ENCODE measurements at places on chromosomes 2 and 18.

DNA sequence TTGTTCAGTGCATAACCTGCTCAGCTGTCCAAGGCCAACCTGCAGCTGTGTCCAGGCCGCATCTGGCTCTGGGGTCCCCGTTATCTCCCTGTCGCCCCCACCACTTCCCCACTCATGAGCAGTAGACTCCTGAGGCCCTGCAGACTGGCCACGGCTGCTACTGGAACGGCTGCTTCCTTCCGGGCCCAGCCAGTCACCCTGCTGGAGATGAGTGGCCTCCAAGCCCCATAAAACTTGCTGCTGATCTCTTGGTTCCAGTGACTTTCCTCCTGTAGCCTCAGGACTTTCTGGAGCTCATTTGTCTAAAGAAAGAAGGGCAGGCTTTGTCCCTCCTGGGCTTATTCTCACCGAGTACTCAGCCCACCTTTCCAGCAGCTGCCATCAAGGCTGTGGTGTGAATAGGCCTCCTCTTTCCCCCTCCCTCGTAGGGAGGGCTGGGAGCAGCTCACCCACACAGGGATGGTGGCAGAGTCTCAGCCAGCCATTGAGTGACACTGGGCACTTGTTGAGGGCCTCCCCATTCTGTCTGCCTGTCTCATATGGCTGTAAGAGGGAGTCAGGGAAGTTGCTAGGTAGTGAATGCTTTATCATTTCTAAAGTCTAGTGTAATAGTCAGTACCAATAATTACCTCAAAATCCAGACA, 257.3 kb downstream of the MYCN start:
- no peak for DNase-seq

DNA sequence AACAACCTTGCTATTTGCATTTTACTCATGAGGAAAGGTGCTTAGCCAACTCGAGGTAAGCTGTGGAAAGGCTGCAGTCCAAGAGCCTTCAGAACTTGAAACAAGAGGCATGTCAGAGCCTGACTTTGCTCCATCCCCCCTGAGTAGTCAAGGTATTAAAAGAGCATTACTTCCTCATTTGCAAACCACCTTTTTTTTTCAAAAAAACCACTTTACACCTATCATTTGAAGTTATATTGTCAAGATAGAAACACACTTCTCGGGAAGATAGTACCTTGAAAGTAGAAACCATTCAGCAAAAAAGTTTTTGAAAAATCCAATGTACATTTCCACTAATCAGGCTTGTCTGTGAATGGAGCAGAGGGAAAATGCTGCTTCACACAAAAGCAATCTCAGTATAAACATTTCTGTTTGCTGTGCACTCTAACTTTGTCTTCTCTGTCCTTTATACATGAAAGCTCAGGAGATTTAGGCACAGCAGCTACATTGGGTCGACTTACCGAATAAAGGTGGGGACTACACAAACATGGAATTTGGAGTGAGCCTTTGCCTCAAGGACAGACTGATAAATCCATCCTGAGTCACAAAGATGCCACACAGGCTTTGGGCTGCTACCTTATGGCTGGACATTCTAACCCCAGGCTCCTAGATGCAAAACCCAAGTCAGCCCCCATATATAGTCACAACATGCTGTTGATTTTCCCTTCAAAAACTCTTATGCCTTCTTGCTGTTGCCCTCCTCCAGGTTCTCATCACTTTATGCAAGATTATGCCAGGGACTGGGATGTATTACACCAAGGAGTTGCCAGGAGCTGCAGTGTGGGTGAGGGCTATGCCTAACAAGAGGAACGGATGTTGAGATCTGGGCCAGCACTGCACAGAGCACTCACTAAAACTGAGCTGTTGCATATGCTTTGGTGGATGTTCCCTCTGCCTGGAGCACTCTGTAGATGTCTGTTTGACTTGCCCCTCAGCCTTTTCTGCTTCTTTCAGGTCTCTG, 41.4 kb upstream of the EML4 start:
- DNase-seq: peak; percentile 64

- DNase-seq: no peak
These were observed 174.0 kb upstream of the SLC14A2 start for GRCh38 chr18:45441110-45441847.

- no peak for DNase-seq
These were observed 110.9 kb downstream of the LRRC30 start for GRCh38 chr18:7341581-7342337.

GRCh38 chr2:241656190-241656741, 18.8 kb downstream of the ATG4B start:
- no peak for DNase-seq

GRCh38 chr2:43714164-43714563, 37.9 kb upstream of the C1GALT1C1L start:
- DNase-seq: no peak

DNA sequence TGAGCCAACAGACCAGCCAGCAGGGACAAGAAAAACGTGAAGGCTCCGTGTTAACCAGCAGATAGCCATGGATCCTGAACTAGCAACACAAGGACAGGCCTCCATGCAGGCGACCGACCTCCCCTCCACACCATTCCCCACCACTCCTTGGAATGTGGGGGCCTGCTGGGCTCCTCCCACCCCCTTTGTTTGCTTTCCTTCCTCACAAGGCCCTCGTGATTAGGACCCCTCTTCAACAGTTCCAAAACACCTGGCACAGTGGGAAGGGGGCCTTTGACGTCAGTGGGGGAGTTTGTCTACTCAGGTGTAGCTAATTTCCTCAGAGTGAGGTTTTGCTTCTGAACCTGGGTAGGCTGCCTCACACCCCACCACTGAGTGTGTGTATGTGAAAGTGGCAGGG, 37.8 kb downstream of the SLC14A2 start:
- DNase-seq: no peak

DNA sequence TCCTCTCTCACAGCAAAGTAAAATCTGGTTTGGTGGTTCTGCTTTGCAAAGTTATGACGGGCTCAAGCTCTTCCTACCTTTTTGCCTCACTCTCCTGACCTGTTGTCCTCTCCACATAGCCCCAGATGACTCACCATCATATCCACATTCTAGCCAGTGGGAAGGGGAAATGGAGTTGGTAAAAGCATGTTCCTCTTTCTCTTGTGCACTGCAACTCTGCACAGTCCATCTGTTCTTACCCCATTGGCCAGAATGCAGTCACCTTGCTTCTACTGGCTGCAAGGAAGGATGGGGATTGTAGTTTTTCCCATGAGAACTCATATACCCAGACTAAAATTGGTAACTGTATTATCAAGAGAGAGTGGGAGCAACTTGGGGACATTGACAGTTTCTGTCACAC, 50.4 kb upstream of the SMIM21 start:
- DNase-seq: no peak

GRCh38 chr2:135874777-135875365, 1.4 kb downstream of the MCM6 start:
- no peak for DNase-seq

GRCh38 chr2:65798641-65799040, 366.2 kb upstream of the SPRED2 start:
- DNase-seq: no peak

DNA sequence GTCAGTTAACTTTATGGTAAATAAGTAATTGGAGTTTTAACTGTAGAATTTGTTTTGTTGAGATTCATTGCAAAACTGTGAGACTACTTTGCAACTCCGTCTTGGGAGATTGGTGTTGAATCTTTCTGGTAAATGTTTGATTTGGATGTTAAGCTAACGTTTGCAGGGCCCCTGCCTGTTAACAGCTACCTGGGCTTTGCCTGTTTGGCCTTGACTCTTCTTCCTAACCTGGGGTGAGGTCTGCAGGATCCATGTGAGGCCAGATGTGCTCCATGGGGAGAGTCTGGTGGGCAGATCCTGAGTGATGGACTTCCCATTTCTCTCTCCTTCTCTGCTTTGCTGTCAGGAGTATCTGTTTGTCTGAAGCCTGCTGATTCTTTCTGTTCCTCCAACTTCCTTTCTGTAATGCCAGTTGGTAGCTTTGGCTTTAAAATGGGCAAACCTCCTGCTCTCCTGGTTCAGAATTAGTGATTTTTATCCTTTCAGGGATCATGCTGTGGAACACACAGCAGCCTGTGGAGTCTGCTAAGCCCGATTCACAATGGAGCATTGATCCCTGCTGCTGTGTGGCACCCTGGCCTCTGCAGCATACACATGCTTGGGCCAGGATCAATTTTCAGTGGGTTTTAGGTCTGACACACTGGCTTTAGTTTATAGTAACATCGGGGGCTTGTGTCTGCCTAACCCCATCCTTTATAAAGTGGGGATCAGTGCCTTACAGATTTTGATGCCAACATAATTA, 36.3 kb downstream of the PTPRM start:
- DNase-seq: no peak

DNA sequence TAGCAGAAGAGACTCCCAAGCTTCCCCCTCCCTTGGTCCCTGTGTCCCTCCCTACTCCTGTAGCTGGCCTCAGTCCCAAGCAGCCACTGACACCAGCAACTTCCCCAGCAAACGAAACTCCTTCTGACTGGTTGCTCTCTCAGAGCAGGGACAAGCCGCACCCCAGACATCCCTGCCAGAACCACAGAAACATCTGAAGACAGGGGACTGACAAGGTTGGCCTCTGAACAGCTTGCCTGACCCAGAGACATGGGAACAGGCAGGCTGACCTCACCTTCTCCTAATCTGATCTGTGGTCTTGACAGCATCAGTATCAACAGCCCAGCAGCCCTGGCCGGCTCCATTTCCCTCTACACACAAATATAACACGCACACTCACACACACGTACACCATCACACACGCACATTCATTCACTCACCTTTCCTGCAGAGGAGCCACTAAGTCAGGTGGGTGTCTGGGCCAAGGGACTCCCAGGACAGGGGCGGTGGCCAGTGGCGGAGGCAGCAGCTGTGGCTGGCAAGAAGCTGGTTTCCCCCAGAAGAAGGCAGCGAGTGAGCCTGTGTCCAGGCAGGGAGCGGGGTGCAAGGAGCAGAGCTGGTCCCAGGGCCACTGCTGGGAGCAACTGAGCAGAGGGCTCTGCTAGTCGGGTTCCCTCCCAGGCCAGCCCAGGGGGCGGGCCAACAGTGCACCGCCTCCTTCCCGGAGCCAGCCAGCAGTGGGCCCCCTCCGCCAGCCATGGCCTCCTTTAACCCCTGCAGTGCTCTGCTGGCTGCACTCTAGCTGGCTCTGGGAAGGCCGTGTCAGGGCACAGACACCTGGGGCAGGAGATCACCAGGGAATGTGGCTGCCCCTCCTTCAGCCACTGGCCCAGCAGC, 59.1 kb downstream of the TNS1 start:
- DNase-seq: no peak

DNA sequence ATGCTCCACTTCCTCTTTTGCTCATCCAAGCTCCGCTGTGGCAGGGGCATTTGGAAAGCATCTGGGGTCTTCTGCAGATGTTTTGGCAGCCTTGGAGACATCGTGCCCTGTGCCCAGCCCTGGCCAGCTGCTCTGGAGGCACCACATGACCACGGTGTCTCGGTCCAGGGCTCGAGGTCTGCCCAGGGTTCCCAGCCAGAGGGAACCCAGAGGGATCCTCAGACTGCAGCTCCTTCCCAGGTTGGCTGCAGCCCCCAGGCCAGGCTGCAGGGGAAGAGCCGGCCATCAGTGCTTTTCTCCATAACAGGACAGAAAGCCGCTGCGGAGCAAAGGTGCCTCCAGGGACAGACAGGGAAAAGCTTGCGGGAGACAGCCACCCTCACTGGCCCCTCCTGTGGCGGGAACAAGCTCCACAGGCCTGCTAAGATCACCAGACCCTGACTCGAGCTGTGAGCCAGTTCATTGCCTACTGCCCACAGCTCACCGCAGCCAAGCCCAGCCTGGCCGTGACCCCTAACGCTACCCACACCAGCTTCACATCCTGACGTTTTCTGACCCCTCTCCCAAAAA, 74.7 kb downstream of the SMAD7 start:
- DNase-seq: no peak

GRCh38 chr18:4352746-4353551, 102.2 kb downstream of the DLGAP1 start:
- no peak for DNase-seq

DNA sequence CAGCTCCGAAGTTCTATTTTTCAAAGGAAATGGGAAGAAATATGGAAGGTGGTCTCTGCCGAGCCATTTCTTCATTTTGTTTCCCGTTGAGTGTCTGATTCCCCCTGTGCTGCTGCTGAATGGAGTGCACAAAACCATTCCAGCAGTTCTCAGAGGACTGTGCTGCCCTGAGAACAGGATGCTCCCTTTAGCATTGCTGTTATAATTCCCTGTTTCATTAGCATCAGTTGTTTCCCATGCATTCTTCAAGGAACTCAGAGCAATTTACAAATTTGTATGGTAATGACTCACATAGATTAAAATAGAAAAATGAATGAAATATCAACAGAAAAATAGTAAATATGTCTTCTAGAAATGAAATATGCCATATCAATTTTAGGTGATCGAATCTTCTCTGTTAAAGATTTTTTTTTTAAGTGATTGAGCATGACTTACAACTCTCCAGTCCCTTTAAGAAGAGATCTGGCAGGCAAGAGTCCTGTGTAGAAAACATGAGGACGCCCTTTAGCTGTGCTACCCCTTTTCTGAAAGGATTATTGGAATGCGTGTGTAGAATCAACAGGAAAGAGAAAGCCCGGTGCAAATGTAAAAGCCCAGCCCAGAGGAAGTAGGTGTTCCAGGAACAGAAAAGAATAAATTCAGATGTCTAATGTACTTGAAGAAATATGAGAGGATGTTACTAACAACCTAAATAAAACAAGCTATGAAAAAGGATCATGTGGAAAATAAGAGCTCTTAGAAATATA, 118.5 kb downstream of the ATP9B start:
- no peak for DNase-seq

DNA sequence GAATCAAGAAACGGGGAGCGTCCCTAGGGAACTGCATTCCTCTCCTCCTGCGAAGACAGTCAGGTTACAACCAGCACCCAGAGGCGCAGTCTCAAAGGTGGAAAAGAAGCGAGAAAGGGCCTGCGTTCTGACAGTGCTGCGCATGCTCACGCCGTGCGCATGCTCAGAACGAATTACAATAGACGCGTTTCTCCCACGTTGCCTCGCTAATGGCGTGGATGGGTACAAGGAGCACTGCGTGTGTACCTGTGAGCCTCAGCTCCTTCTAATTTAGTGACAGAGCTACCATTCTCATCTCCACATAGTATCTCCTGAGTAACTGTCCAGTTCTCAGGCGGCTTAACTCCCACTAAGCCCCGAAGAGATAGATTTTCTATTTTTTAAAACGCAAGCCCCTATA, 448.8 kb downstream of the TXNL1 start:
- no peak for DNase-seq

GRCh38 chr2:149525323-149525722, 62.3 kb downstream of the MMADHC start:
- DNase-seq: no peak

- no peak for DNase-seq
These were observed 52.7 kb upstream of the MAPK4 start for GRCh38 chr18:50507120-50507590.

DNA sequence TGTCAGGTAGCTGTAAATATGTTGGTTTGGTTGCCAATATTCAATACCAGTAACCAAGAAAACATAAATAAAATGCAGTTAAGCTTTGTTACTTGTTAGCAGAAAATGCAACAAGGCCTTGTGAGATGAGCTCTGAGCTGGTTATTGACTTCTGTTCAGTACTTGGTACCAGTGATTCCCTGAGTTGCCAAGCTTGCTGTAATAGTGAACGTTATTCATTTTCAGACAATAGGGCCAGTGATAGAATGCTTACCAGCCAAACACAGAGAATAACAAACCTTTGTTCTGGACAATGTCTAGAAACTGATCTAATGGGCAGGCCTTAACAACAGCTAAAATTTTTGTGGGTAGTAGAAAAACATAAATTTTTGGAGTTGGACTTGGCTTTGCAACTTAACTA, 29.5 kb downstream of the RASGRP3 start:
- DNase-seq: no peak

GRCh38 chr18:77049938-77050337, 82.6 kb downstream of the MBP start:
- no peak for DNase-seq

GRCh38 chr2:203395858-203396257, 67.7 kb downstream of the ABI2 start:
- DNase-seq: no peak

- no peak for DNase-seq
These were observed 46.7 kb upstream of the SERPINE2 start for GRCh38 chr2:224085811-224086210.
